ENCODE measurements at places on chromosomes 5 and 9. TPM values are rescaled to one million over a fixed set of nuclear protein-coding genes. Genes with fewer than 3 reads are reported as not detected.

The CENPP gene
- 4.1 TPM for total RNA-seq

The GLRA1 gene
- not detected for total RNA-seq

The GRXCR2 gene
- not detected for total RNA-seq

The PLPP7 gene
- 11.0 TPM for total RNA-seq

The IRX2 gene
- total RNA-seq: not detected

The ECM2 gene
- 35.0 TPM for total RNA-seq

The ZNF169 gene
- 6.6 TPM for total RNA-seq

The GAS1 gene
- total RNA-seq: 41.6 TPM

The DOCK2 gene
- 4.2 TPM for total RNA-seq

The TAL2 gene
- not detected for total RNA-seq

The SARDH gene
- total RNA-seq: 9.5 TPM

The PIP5K1B gene
- total RNA-seq: 1.0 TPM

The OR1J2 gene
- total RNA-seq: not detected

The IL31RA gene
- total RNA-seq: 0.24 TPM

The PPP1R26 gene
- 16.6 TPM for total RNA-seq

The ZBED3 gene
- total RNA-seq: 15.3 TPM

The EQTN gene
- 2.2 TPM for total RNA-seq

The OLFML2A gene
- 14.7 TPM for total RNA-seq

The FGF1 gene
- 1.0 TPM for total RNA-seq

The ARHGEF28 gene
- 39.7 TPM for total RNA-seq

The SPATA31D4 gene
- not detected for total RNA-seq

The ERCC8 gene
- 9.0 TPM for total RNA-seq

The SPATA9 gene
- total RNA-seq: 1.3 TPM

The HSPB3 gene
- total RNA-seq: 2.9 TPM

The AOPEP gene
- 104 TPM for total RNA-seq

The ITGA2 gene
- 1.1 TPM for total RNA-seq

The ATP10B gene
- total RNA-seq: 19.1 TPM

The SLC34A3 gene
- not detected for total RNA-seq

The MEIKIN gene
- not detected for total RNA-seq

The LHX2 gene
- not detected for total RNA-seq

The GCNT4 gene
- total RNA-seq: 3.2 TPM

The ANP32B gene
- 55.8 TPM for total RNA-seq

The CDH6 gene
- 2.5 TPM for total RNA-seq

The PCDHB9 gene
- total RNA-seq: 5.4 TPM

The ARHGEF39 gene
- total RNA-seq: 0.36 TPM

The POU5F2 gene
- total RNA-seq: 0.83 TPM

The IL3 gene
- total RNA-seq: not detected

The RHOBTB3 gene
- 221 TPM for total RNA-seq

The SLC36A3 gene
- not detected for total RNA-seq

The PDE6A gene
- 0.15 TPM for total RNA-seq

The SLC1A1 gene
- 0.76 TPM for total RNA-seq

The AP3S1 gene
- 97.3 TPM for total RNA-seq

The FAT2 gene
- total RNA-seq: 0.05 TPM

The PCDHB12 gene
- total RNA-seq: 6.9 TPM

The UQCRQ gene
- total RNA-seq: 174 TPM

The WNT8A gene
- not detected for total RNA-seq

The GMCL2 gene
- total RNA-seq: not detected

The PCDHGC4 gene
- 2.3 TPM for total RNA-seq

The PAXX gene
- total RNA-seq: 38.2 TPM

The PLAC8L1 gene
- not detected for total RNA-seq

The HAND1 gene
- not detected for total RNA-seq

The JAKMIP2 gene
- 0.10 TPM for total RNA-seq

The BSPRY gene
- total RNA-seq: 0.72 TPM

The AIF1L gene
- 6.3 TPM for total RNA-seq

The PCDHGB5 gene
- 18.5 TPM for total RNA-seq

The NDST1 gene
- 101 TPM for total RNA-seq

The PPP2R2B gene
- 2.8 TPM for total RNA-seq

The SLC6A7 gene
- total RNA-seq: not detected

The FCN2 gene
- not detected for total RNA-seq

Data from ovary (tissue), 10 donors.